ENCODE measurements at places on chromosomes 4 and X.

DNA sequence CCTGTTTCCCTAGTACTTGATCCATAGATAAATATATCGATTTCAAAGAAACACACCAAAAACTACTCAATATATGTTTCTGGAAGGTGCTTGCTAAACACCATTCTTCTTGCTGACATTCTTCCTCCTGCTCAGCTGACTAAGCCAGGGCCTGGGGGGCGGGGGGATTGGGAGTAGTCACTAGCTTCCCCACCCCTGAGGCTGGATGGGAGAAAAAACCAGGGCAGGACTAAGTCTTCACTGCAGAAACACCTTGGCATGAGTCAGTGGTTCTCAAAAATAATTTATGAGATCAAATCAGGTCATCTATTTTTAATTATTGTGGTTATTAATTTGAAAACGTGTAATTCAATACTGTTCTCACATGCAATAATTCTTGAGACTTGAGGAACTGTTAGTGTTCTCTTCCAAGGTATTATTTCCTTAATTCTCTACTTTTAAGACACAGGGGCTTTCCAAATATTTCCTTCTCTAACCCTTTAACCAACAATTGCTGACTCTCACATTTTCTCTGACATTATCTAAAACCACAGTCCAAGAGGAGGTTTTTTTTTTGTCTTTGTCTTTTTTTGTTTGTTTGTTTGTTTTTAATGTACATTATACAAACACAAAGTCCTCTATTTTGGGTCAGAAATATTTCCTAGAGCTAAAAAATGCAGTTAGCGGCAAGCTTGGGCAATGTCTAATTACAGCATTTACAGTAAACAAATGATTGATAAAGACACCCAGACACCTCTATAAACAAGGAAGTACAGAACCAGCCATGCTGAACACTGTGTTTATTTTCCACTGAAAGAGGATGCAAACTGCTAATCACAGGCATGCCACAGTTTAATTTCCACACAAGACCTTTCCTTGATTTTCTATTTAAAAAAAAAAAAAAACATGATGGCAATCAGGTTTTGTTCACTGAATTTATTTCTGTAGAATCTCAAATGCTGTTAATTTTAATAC lies 120.3 kb upstream of the USP9X start:
- DNase-seq = no peak

- DNase-seq = no peak
Measured at GRCh38 chr4:55393461-55394320, 2.1 kb upstream of the TMEM165 start.

DNA sequence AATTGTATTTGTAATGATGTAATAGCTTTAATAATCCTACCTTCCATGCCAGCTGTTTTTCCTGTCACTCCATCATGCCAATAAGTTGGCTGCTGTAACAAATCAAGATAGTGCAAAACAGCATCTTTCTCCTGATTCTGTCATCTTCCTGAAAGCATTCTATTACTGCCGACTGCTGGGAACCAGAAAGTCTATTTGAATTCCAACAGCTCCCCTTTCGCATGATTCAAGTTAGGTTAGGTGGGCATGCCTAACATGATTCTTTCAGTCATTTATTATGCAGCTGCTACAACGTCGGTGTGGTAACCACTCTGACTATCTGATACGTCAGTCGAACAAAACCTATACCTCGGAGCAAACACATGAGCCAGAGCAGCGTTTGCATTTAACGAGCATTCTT lies 127.9 kb upstream of the DMD start:
- no peak for DNase-seq

GRCh38 chrX:12901486-12901885 lies 4.9 kb upstream of the TLR8 start:
- no peak for DNase-seq

DNA sequence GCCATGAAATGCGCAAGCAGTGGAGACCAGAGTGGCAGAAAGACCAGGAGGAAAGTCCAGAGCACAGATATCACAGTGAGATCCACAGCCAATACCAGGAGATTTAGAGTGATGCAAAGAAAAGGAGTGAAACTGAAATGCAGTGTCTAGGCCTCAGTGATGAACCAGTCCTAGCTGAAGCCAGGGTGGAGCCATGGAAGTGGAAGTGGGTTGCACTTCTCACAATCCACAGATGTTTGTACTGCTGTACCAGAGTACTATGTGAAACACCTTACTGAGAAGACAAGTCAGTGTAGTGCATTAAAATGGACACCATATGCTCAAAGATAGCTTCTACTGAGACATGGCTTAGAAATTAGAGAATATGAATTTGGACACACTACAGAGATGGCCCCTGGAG lies 403.3 kb downstream of the HNRNPD start:
- no peak for DNase-seq

- peak; percentile 11 for DNase-seq
Measured at GRCh38 chrX:151790481-151791160, 56.1 kb downstream of the CNGA2 start.

- no peak for DNase-seq
Measured at GRCh38 chr4:96524311-96524875, 684.5 kb downstream of the PDHA2 start.

DNA sequence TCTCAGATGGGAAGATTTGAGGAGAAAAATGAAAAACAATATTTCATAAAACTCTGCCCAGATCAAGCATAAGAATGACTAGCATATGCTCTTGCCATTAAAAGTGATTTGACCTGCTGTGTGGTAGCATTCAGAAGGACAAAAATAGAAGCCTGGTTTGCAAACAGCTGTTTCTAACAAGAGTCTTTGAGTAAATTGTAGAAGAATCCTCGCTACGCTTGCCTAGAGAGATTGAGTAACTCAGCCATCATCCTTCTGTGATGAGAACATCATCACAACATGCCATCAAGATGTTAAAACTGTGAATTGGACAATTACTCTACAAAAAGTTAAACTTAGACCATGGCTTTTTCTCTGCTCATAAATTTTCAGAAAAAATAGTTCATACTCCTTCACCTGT lies 168.9 kb upstream of the PUDP start:
- peak; percentile 89 for DNase-seq

GRCh38 chr4:88752754-88753153 lies 55.1 kb upstream of the NAP1L5 start:
- DNase-seq = no peak

DNA sequence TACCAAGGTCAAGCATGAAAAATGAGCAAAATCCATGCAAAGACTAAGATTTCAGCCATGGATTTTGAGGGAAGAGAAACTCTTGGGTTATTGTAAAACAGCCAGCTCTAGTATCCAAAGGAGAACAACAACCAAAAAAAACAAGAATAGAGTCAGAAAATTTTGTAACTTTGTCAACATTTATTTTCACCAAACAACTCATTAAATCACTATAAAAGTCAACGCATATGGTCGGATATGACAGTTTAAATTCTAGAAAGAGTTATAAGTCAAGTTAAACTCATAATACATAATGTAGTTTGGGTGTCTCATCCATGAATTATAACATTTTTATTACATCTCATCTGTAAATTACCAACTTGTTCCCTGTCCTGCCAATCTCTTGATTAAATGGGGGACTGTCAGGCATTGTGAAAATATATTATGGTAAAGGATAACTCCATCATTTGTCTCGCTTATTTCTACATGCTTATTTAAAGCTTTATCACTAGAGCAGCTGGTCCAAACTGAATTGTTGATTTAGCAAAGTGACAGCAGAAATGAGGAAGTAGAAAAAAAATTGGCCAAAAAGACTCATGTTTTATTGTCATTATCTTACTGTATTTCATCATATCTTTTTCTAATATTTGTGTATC lies 224.8 kb upstream of the NOCT start:
- no peak for DNase-seq

GRCh38 chr4:7964890-7965662 lies 25.4 kb upstream of the AFAP1 start:
- no peak for DNase-seq
